ENCODE measurements at places on chromosomes 7 and 10.

- DNase-seq, result no peak
Measured at GRCh38 chr10:58981846-58982245, 194.6 kb upstream of the PHYHIPL start.

DNA sequence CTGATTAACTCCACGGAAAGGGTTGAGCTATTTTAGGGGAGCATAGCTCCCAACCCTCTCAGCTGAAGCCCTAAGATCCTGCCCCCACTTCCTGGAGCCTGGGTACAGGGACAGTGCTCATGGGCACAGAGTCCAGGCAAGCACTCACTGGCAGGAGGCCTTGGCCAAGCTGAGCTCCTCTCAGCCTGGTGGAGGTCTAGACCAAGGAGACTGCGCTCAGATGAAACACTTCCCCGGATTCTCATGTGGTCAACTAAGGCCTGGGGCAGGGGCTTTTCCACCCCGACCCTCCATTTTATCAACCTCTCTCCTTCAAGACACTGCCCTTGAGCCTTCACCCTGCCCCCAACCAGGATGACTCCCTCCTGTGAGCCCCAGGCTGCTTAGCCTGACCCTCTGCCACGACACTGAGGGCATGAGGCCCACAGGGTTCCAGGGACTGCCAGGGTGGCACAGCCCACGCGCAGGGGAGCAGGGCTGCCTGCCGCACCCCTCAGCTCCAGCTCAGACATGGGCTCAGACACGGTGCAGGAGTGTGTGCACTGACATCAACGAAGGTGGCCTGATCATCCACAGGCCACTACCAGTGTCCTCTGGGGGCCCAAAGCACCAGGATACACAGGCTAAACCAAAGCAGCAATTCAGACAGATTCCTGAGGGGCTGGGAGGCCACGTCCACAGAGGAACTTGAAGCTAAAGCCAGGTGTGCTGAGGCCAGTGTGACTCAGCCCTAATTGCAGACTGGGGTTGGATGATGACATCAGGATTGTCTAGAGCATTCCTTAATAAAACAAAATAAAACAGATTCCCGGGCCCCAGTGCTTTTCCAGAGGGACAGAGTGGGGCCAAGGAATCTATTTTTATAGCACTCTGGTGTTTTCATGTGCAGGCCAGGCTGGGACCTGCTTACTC is 18.8 kb downstream of the CHAT start:
- no peak for DNase-seq

GRCh38 chr10:3950676-3951275 is 165.8 kb upstream of the KLF6 start:
- no peak for DNase-seq

DNA sequence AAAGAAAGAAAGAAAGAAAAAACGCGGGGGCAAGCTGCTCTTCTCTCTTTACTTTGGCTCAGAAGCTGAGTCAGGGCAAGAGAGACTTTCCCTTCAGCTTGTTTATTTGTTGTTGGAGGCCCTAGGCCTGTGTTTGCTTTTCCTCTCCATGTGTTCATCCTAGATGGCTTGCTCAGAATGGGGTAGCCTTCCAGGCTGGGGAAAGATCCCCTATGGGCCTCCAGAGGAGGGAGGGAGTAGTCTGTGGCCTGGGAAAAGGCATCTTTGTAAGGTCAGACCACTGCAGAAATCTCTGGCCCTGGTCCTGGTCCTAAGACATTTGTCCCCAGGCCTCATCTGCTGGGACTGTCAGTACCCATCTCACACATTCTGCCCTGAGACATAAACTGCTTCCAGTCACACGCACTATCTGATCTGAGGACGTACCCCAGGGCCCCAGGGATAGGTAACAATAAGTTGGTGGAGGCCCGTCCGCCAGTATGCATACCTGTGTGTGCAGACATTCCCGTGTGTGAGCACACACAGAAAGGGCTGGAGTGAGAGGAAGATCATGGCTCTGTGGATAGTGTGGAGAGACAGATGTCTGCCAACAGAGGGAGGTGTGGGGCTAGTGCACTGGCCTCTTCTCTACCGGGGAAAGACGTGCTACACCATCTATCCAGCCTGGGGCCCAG is 4.9 kb upstream of the SCD start:
- no peak for DNase-seq

- DNase-seq, result no peak
Measured at GRCh38 chr7:140885735-140886334, 38.9 kb downstream of the BRAF start.

DNA sequence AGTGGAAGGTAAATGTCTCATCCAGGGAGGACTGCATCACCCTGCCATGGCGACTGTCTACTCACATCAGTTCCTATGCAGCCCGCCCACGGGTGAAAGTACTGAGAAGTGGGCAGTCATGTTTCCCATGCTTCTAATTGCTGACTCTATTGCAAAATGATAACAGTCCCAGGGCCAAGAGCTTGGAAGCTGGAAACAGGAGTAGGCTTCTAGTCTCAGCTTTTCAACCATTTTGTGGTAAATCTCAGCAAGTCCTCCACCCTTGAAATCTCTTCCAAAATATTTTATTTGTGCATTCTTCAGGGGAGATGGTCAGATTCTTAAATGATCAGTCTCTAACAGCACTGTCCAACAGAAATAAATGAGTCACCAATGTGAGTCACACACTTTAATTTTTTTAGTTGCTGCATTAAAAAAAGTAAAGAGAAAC is 48.1 kb upstream of the TARP start:
- peak; percentile 88 for DNase-seq

GRCh38 chr7:157021871-157022680 is 11.6 kb upstream of the MNX1 start:
- no peak for DNase-seq

DNA sequence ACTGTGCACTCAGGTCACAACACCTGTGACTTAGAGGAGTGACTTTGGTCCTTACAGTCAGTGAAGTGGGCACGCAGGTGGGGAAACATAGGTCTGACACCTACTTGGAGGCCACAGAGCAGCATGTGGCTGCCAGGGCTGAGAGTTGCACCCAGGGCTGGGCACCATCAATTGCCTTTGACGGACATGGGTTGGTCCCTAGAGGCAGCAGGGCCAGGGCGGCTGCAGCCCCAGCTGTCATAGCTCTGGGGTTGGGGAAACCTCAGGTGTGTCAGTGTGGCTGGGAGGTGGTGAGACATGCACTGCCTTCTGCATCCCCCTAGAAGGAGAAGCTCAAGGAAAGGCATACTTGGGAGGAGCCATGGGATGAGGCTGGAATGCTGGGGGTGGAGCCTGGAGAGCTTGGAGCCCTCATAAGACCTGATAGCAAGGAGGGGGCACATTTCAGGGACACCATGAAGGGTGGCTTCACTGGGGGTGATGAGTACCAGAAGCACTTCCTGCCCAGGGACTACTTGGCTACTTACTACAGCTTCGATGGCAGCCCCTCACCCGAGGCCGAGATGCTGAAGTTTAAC is at the start of gene INMT:
Gene INMT (plus strand): TSS at position 440 of the 578 bp plus-strand sequence. CDS start 16 bp downstream, at position 456.
- no peak for DNase-seq

GRCh38 chr10:6136215-6137201 is 47.7 kb downstream of the RBM17 start:
- no peak for DNase-seq

- no peak for DNase-seq
Measured at GRCh38 chr7:36010656-36011587, 142.1 kb upstream of the EEPD1 start.

DNA sequence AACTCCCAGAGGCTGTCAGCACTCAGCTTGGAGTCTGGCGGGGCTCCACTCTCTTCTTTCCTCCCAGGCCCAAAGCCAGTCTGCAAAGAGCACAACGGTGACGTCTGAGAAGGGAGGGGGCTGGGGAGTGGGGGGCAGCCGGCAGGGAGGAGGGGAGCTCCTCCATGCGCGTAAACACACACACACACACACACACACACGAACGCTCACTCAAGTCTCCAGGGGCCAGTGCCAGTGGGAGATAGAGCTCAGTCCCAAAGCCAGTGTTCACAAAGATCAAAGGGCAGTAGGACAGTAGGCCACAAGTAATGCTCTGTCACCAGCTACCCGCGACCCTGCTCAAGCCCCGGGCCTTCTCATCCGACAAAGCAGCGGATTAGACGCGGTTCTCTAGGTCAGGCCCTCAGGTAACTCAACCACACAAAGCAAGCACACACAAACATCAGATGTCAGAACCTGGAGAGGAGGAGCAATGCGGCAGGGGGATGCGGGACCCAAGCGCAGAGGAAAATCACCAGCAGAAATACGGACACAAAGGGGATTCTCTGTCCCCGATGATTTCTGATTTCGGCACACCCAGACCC is 19.9 kb downstream of the TCAF1 start:
- DNase-seq, result no peak

GRCh38 chr10:124599588-124600050 is 138.0 kb downstream of the LHPP start:
- DNase-seq, result no peak

GRCh38 chr10:116691635-116692034 is 50.7 kb downstream of the HSPA12A start:
- DNase-seq, result no peak
